Stimulated activated CD4-positive, alpha-beta T cell treated with anti-CD3 and anti-CD28 coated beads, Interleukin-2, amount 100 ng/mL, for 24 hours (primary cell): ENCODE measurements at places on chromosomes 4 and X.

DNA sequence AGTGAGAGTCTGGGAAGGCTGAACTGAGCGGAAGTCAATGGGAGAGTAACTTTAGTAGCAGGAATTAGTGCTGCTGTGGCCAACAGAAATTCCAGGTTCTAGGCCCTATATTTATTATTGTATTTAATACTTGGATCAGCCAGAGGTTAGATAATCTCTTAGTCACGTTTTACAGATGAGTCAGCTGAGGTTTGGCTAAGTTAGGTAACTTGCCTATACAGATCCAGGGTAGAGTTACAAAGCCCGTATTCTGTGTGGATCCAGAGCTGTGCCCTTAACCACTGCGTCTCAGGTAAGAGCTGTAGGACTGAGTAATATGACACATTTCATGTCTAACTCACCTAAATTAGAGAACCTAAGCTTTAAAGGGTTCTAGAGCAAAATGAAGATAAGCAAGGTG is 20.5 kb downstream of the PSMD10 start:
- DNase-seq = no peak

- DNase-seq = no peak
These were observed 5.8 kb downstream of the UGT2B4 start for GRCh38 chr4:69489856-69490255.

- DNase-seq = no peak
These were observed 95.4 kb upstream of the PLAC1 start for GRCh38 chrX:134753718-134754008.

- no peak for DNase-seq
These were observed 63.4 kb upstream of the ENPEP start for GRCh38 chr4:110412354-110413065.

DNA sequence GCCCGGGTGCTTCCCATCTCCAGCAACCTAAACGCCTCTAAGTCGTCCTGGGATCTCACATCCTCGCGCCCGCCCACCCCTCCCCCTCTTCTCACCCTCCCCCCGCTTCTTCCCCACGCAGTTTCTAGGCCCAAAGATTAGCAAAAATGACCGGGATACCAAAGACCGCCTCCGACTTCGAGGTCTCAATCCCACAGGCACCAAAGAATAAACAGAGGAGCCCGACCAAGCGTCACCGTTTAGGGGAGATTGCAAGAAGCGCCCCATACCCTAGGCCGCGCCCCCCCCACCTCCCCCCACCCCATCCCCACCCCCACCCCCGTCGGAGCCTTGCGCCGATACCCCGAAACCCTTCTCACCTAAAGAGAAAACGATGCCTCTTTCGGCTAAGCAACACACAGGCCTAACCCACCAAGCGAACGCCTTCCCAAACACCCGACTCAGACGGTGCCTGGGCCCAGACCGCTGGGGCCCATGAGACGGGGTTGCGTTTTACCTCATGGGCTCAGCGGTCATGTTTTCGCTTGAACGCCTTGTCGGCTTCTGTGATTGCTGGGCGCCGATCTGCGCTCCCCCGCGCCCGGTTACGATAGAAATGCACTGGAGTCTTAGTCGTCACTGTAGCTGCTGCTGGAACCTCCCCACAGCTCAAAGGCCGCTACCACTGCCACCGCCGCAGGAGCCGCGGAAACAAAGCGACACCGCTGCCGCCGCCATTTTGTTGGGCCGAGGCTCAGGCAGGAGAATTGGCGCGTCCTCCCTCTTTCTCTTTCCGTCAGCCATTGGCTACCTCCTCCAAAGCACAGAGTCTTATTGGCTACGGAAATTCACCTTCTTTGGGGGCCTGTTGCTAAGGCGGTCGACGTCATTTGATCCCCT is at the start of gene ATRX:
Gene ATRX, minus strand, starts transcription at position 731 of the 879 bp plus-strand sequence. Its CDS starts 215 bp downstream, at position 516.
- DNase-seq = peak; percentile 67

- DNase-seq = no peak
These were observed 166.7 kb downstream of the FHIP1A start for GRCh38 chr4:151575646-151576045.

DNA sequence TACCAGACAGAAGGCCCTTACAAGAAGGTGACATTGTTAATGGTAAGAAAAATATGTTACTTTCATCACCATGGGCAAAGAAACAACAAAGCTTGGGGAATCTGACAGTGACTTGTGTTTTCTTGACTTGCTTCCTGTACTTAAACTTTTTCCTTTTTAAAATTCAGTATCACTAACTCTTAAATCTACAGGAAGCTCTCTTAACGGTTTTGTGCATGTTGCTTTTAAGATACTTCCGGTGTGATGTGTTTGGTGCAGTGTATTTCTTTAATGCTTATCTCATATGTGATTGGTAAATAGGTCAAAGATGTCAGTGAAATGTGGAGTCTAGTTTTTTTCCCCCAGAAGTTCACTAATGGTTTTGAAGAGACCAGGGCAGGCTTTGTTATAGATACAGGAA is 45.2 kb downstream of the ADH5 start:
- no peak for DNase-seq

- DNase-seq = no peak
These were observed 1257.2 kb downstream of the ADGRL3 start for GRCh38 chr4:62457356-62457755.

GRCh38 chr4:59057804-59058203 is 1947.6 kb upstream of the IGFBP7 start:
- DNase-seq = no peak

DNA sequence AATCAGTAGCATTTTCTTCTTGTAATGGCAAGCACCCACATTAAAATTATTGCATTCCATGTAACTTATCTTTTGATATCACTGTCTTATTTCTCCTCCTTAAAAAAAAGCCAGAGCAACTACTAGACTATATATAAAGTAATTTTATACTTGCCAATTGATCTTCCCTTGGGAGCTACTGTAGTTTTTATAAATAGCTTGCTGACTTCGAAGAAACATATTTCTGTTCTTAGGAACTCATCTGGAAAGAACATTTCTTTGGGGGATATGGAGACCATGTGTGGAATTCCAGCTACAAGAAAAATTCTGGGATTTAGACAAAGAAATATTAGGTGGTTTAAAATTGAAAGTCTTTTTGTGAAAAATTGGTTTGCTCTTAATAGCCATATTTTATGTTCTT is 94.9 kb downstream of the BMPR1B start:
- no peak for DNase-seq

GRCh38 chrX:80876877-80877276 is 67.2 kb upstream of the BRWD3 start:
- DNase-seq = no peak

DNA sequence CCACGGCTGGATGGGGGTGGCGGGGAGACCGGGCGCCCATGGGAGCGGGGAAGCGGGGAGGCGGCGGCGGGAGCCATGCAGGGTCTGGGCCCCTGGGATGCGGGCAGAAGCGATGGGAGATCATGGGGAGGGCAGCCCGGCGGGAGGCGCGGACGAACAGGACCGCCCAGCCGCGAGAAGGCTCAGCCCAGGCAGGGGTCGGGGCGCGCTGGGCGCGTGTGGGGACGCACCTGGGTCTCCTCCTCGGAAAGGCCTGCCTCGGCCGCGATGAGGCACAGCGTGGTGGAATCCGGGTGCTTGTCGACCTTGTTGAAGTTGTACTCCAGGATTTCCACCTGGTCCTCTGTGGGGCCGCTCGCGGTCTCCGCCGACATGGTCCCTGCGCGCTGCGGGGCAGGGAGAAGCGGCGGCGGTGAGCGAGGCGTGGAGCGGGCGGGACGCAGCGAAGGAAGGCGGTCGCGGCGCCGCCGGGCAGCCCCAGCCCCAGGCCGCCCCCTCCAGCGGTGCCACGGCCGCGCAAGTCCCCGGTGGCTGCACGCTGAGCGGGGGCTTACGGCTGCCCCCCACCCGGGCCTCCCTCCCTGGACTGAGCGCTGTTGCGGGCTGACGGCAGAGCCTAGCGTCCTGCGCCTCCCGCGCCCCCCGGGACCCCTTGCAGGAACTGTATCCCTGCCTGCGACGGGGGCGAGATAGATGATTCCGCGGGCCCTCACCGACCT is 25.3 kb downstream of the HOPX start:
- DNase-seq = peak; percentile 36

DNA sequence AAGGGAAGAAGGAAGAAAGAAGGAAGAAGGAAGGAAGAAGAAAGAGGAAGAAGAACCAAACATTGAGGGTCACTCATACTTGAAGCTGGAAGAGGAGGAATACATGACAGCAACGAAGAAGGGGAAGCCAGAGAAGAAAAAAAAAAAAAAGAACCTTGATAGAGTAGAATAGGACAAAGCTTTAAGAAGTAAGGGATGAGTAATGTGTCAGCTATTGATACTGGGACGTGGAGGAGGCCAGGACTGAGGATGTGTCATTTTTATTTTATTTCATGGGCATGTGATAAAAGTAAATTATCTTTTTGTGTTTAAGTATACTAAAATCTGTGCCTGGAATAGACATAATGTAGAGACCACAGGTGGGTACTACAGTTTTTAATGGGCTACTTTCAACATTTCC is 6.4 kb downstream of the EDA2R start:
- DNase-seq = no peak

DNA sequence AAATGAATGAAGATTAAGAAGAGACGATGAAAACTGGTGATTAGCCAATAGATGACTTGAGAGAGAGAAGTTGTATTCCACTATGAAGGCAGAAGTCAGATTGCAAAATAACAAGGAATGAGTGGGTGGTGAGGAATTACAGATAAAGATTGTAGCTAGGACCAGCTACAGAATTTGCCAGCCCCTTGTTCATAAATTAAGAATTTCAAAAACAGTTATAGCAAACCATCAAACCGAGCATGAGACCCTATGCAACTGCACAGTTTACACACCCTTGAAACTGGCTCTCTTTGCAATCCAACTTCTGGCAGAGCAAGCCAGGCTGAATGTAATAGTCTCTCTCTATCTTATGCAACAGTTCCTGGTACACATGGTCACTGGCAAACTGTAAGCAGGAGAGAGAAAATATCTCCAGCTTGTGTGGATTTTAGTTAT is 35.2 kb downstream of the STAP1 start:
- no peak for DNase-seq

GRCh38 chr4:88752076-88752463 is 54.4 kb upstream of the NAP1L5 start:
- no peak for DNase-seq

DNA sequence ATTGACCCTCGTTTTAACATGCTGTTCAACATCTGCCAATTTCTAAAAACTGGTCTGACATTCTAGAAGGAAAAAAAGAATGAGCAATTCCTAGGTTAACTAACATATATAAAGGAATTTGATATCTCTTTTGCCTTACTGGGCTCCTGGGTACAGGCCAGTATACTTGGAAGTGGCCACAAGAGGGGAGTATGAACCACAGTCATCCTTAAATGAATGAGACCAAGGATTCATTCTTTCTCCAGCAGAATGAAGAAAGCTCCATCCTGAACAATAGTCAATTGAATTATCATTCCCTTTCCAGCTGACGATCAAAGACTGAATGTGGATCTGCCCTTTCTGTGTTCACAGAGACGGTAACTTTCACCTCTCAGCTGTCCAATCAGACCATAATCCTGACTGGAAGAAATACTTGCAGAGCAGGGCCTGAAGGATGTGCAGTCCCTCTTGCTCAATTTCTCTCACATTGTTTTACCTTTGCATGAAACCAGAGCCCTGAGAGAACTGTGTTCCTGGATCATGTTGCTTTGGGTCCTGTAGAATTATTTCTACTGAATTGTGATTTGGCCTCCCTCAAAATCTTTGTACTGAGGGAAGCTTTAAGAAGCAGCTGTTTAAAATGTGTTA is 14.8 kb upstream of the SPARCL1 start:
- DNase-seq = no peak

DNA sequence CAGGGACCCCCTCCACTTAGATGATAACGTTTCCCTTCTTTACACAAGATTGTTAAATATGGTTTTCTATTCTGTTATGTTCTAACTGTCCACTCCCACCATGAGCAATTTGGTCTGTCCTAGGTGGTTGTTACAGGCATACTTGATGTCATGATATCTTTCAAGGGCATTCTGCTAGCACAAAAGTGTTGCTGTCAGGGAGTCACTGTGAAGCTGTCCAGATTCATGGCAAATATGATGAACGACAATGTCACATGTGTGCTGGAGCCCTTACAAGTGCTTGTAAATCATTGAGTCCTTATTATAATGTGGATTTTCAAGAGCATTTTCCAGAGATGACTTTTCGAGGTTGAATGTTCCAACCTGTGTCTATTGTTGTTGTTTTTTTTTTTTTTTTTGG is 1250.7 kb upstream of the PRKX start:
- no peak for DNase-seq

- no peak for DNase-seq
These were observed 72.1 kb upstream of the FAM241A start for GRCh38 chr4:112073181-112073580.

DNA sequence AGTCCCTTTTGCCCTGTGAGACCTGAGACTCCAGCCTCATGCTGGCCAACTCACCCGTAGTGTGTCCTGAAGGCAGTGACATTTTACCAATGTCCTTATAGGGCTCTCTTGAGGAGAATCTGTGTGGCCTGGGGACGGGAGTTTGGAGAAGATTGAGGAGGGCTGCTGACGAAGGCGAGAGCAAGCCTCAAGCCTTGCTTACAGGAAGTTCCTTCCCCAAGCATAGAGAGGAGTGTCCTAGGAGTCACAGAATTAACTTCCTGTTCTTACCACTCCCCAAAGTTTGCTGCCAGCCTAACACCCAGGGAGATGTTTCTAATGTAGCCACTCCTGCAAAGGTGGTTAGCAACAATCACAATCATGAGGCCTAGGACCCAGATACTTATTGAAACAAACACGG is at the start of gene NXF3:
Gene NXF3, minus strand, starts transcription at position 202 of the 400 bp plus-strand sequence. Its CDS starts 120 bp downstream, at position 82.
- no peak for DNase-seq

DNA sequence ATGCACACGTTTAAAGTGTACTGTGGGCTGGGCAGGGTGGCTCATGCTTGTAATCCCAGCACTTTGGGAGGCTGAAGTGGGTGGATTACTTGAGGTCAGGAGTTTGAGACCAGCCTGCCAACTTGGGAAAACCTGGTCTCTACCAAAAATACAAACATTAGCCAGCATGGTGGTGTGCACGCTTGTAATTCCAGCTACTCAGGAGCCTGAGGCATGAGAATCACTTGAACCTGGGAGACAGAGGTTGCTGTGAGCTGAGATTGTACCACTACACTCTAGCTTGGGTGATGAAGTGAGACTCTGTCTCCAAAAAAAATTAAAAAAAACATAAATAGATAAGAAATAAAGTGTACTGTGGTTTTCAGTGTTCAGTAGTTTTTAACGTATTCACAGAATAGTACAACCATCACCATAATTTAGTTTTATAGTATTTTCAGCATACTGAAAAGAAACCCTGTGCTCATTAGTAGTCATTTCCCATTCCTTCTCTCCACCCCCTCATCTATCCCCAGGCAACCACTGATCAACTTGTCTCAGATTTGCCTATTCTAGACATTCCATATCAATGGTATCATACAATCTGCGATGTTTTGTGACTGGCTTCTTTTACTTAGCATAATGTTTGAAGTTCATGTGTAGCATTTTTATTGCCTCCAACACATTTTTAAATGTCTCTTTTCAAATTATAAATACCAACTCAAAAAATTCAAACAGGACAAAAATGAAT is 19.1 kb downstream of the SLAIN2 start:
- no peak for DNase-seq
